Right ventricle myocardium superior (tissue), 1 donor: ENCODE measurements at places on chromosomes 13 and 19. TPM values are rescaled to one million over a fixed set of nuclear protein-coding genes. Genes with fewer than 3 reads are reported as not detected.

GRCh38 chr19:8681345-8682029 lies 17.1 kb downstream of the ACTL9 start:
- no peak for DNase-seq

- no peak for DNase-seq
Observed at GRCh38 chr13:48456546-48456945, 43.6 kb upstream of the LPAR6 start.

- DNase-seq, result no peak
Observed at GRCh38 chr13:93345024-93345423, 118.4 kb downstream of the GPC6 start.

DNA sequence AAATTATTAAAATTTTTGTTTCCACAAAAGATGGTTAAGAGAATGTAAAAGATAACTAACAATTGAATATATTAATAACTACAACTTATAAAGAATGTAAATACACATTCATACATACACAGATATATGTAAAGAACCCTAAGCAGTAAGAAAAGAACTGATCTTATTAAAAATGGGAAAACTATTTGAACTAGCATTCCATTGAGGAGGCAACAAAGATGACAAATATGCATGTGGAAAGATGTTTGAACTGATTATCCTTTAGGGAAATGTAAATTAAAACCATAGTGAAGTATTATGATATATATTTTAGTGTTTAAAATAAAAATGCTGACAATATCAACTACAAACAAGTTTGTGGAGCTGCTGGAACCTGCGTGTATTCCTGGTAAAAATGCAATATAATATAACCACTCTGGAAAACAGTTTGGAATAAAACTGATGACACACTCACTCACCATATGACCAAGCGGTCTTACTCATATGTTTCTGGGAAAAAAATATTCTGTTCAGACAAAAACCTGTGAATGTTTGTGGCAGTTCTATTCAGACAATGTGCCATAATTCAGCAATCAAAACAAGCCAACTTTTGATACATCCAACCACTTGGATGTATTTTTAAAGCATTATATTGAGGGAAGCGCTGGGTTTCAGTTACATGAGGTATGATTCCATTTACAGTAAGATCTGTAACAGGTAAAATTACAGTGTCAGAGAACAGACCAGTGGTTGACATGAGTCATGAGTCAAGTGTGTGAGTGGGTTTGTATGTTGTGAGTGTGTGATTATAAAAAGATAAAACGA lies 694.4 kb upstream of the SLITRK5 start:
- no peak for DNase-seq

The LIG1 gene
- 2.4 TPM for total RNA-seq

The GIPR gene
- 3.8 TPM for total RNA-seq

The MIDN gene
- total RNA-seq, result 54.1 TPM
